ENCODE measurements at places on chromosomes 1 and 21. TPM values are rescaled to one million over a fixed set of nuclear protein-coding genes. Genes with fewer than 3 reads are reported as not detected.

HUNK gene
- total RNA-seq, result not detected

TCP10L gene
- total RNA-seq, result not detected

CELA3A gene
- not detected for total RNA-seq

NSL1 gene
- 13.3 TPM for total RNA-seq

WNT3A gene
- not detected for total RNA-seq

NLRP3 gene
- not detected for total RNA-seq

CTBS gene
- 18.1 TPM for total RNA-seq

AGO4 gene
- total RNA-seq, result 4.1 TPM

AIM2 gene
- total RNA-seq, result not detected

BSND gene
- total RNA-seq, result not detected

FCRL6 gene
- not detected for total RNA-seq

ACTL8 gene
- total RNA-seq, result not detected

AMPD1 gene
- total RNA-seq, result not detected

IGSF21 gene
- not detected for total RNA-seq

MNDA gene
- not detected for total RNA-seq

KCNQ4 gene
- 0.10 TPM for total RNA-seq

CYP4X1 gene
- total RNA-seq, result 13.3 TPM

A3GALT2 gene
- not detected for total RNA-seq

GPR52 gene
- 0.25 TPM for total RNA-seq

LRRC71 gene
- total RNA-seq, result not detected

KCNN3 gene
- 0.19 TPM for total RNA-seq

Measured in cardiac ventricle fibroblast (primary cell).